Activated CD4-positive, alpha-beta T cell treated with anti-CD3 and anti-CD28 coated beads, Interleukin-2, amount 10 ng/mL, durations not matched to agents 24 days and 14 days (primary cell): ENCODE measurements at places on chromosomes 13 and 19. TPM values are rescaled to one million over a fixed set of nuclear protein-coding genes. Genes with fewer than 3 reads are reported as not detected.

Gene MRPL4
- 163 and 174 TPM in 2 replicates for total RNA-seq

Gene LYPD5
- 0.26 and 0.42 TPM in 2 replicates for total RNA-seq

Gene CYP2A6
- total RNA-seq: not detected in 2 replicates

Gene DKKL1
- not detected in 2 replicates for total RNA-seq

Gene ZNF574
- total RNA-seq: 16.7 and 18.5 TPM in 2 replicates

Gene NLRP11
- total RNA-seq: not detected in 2 replicates

Gene CERS4
- total RNA-seq: 30.3 and 30.6 TPM in 2 replicates

Gene SBK3
- not detected in 2 replicates for total RNA-seq

Gene MBD3
- total RNA-seq: 132 and 140 TPM in 2 replicates

Gene GSX1
- total RNA-seq: not detected in 2 replicates

Gene IGLON5
- total RNA-seq: 1.2 and 1.8 TPM in 2 replicates

Gene FFAR2
- total RNA-seq: not detected in 2 replicates

Gene ADGRE2
- 1.8 and 2.8 TPM in 2 replicates for total RNA-seq
